ENCODE measurements at places on chromosomes 5 and 9.

- DNase-seq, result no peak
These were observed 103.9 kb upstream of the MEGF10 start for GRCh38 chr5:127186657-127187056.

GRCh38 chr9:76297721-76298239 lies 96.4 kb downstream of the RFK start:
- no peak for DNase-seq

GRCh38 chr9:90034071-90034470 lies 429.3 kb downstream of the GADD45G start:
- no peak for DNase-seq

DNA sequence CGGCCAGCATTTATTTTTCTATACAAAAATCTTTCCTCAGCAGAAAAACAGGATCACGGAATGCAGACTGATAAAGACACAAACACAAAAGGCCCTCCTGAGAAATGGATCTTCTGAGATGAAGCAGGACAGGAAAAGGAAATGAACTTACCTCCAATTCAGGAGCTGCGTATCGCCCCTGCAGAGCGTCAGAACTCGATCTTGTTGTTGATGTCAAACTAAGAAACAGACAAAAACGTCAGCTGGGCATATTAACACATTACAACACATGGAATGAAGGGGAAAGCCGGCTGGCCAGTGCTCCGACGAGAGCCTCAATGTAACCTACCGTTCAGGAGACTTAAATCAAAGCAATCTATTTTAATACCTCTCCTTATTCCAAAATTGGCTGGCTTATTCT lies 105.1 kb downstream of the SERINC5 start:
- no peak for DNase-seq

GRCh38 chr5:53956196-53956595 lies 354.2 kb downstream of the ARL15 start:
- DNase-seq, result no peak

DNA sequence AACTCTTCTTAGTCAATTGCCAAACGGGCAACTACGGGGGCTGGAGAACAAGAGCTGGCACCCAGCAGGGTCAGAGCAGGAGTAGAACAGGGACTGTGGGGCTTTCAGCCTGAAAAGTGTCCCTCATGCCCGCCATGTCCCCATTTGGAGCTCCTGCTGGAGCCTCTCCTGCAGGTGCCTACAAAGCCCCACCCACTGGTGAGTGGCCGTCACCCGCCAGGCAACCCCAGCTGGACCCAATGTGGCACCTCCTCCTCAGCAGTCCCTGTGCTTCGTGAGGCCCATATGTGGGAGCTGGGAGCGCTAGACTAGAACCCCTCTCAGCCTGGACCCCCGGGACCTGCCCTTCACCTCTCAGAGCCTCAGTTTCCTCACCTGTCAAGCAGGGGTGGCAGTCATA lies 40.9 kb downstream of the VAV2 start:
- DNase-seq, result no peak

DNA sequence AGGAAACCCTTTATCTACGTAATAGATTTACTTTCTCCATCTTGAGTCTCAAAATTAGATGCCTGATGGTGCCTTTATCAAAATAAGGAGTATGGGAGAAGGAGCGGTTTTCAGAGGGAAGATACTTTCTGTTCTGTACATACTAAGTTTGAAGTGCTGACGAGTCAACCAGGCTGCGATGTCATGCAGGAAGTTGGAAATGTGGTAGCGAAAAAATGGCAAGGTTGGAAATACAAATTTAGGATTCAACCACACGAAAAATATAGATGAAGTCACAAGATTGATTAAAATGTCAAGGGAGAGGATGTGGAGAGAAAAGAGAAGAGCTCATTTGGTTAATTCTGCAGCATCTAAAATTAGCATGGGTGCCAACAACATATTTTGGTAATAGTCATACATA lies 129.5 kb downstream of the FOXD1 start:
- DNase-seq, result no peak

GRCh38 chr5:74239261-74239660 lies 401.3 kb downstream of the ENC1 start:
- DNase-seq, result no peak

DNA sequence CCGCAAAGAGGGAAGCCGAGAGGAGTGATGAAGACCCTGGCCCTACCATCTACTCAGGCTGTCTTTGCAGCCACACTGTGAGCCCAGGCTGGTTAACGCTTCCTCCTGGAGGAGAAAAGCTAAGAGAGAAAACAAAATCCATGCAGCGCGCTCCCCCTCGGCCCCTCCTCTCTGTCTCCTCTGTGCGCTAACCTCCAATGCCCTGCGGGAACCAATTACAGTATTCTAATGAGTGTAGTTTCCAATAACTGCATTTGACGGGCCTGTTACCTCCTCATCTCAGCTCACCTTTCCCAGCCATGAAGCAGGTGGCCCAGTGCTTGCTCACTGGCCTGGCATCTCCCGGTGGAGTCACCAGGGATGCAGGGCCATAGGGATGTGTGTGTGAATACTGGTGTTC lies 565.5 kb downstream of the EBF1 start:
- no peak for DNase-seq

DNA sequence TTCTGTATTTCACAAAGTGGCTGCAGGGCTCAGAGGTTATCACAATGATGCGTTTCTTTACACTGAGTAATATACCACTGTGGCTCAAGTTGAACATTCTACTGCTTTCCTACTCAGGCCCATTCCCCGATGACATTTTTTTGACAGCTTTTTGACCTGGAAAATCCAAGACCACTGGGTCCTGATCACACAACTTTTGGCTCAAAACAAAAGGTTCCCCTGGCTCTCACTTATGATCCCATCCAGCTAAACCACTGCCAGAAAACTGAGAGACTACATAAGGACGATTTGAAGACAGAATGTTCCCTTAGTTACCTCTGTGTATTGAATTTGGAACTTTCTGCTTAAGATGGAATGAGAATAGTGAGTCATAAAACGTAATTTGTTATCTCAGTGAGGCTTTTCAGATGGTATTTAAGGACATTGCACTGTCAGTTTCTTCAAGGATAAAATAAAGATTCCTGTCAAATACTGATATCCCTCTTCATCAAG lies 78.0 kb upstream of the FBXL7 start:
- no peak for DNase-seq

- DNase-seq, result no peak
These were observed 7.9 kb upstream of the CARD19 start for GRCh38 chr9:93087971-93088655.

DNA sequence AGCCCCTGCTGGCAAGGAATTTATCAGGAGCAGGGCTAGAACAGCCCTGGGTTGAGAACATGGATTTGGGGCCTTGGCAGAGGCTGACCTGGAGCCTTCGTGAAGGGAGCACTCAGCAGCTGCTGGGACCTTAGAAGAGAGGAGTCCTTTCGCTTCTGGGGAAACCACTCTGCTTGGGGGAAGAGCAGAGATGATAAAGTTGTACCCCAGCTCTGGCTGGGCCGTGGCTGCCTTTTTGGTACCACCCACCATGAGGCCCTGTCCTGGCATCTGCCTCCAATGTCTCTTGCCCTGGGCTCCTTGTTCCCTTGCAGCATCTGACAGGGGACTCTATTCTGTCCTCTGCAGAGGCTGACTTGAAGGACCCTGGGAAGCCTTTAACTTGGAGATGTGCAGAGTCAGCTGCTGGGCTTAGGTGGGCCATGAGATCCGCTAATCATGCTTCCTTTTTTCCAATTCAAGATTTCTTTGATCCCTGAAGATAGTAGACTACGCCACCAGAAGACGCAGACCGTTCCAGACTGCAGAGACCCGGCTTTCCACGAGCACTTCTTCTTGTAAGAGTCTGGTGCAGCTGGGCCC lies 20.2 kb downstream of the RGS3 start:
- DNase-seq, result no peak

DNA sequence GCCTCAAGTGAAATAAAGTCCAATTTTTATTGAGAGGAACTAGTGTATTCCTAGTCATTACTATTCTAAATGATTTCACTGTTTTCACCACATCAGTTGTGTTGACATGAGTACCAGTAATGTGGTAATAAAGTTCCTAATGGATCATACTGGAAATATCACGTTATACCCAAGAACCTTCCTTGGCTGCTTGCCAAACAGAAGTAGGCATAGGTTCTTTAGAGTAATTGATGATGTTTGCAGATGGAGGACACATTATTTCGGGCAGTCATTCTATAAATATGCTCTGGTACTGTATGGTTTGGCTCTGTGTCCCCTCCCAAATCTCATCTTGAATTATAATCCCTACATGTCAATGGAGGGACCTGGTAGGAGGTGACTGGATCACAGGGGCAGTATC lies 15.1 kb downstream of the SNCAIP start:
- no peak for DNase-seq

DNA sequence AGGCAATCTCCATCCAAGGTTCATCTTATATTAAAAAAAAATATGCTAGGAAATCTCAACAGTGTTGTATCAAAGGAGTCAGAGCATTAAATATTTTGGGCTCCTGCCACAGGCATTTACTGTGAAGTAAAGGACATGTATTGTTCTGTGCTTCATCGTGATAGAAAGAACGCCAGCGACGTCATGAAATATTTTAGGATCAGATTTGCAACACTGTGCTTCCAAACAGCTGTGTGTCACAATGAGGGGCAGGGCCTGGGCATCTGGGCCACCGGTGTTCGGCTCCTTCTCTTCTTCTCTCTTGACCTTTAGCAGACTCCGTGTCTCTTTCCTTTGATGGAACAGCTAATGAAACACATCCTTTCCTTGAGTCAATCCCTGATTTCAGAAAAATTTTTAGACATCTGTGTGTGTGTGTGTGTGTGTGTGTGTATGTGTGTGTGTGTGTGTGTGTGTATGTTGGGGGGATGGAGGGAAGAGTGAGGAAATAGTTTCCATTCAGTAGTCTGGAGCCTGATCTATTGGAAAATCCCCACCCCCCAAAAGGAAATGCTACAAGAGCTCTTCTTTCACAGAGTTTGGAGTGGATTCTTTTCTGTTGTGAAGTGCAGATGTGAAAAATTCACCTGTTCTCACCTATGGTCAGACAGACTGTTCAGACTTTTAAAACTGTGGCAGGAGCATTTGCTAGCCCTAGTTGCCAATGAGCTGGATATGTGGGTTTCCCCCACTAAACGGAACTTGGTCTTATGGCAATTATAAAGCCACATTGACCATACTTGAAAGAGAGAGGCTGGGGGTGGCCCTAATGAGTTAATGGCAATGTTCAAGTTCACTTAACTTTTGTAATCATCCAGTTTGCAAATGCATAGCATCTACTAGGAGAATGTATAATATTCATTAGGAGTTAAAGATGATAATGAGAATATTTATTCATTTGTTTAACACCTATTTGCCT lies 18.1 kb upstream of the TNC start:
- DNase-seq, result no peak

- DNase-seq, result no peak
These were observed 260.6 kb downstream of the DENND1A start for GRCh38 chr9:123669346-123669745.

GRCh38 chr5:100516285-100516684 lies 18.9 kb upstream of the FAM174A start:
- DNase-seq, result no peak

- DNase-seq, result no peak
These were observed 6.6 kb upstream of the UBQLN1 start for GRCh38 chr9:83714329-83714728.

GRCh38 chr5:131280417-131280816 lies 16.6 kb downstream of the CDC42SE2 start:
- no peak for DNase-seq

DNA sequence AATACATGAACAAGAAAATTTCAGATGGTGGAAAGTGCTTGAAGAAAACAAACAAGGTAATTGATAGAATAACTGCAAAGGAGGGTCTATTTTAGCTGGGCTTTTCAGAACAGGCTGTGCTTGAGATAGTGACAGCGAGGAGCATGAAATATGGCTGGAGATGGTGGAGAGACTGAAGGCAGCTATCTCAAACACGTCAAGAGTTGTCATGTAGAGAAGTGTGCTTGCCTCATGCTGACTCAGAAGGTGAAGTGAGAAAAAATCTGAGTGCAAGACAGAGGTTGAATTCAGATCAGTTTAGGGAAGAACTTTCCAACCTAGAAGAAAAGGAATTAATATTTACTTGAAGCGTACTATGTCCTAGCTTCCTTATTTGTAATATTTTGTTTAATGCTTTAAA lies 115.5 kb upstream of the RANBP3L start:
- no peak for DNase-seq

GRCh38 chr9:99129091-99129490 lies 24.2 kb downstream of the TGFBR1 start:
- DNase-seq, result no peak

- no peak for DNase-seq
These were observed 6.3 kb downstream of the SPEF2 start for GRCh38 chr5:35623991-35624390.

DNA sequence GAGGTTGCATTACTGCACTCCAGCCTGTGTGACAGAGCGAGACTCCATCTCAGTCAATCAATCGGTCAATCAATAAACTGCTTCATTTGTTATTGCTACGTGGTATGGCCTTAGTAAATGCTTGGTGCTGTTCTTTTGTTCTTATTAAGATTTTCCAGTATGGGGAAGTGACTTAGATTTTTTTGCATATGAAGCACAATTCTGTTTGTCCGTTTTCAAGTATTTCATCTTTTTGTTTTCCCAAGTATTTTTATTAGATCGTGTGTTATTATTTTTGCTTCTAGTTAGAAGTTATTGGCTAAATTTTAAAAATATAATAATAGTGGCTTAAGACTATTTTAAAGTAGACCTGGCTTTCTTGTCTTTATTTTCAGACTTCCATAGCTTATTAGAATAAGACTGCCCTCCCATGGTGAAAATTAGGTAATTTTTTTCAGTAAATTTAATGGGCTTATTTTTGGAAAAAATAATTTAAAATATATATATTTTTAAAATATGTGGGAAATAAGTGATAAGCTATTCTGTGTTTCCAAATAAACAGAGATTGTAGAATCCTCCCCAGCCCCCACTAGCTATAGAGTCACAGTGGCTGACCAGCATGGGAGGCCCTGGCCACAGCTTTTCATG lies 14.7 kb upstream of the OMD start:
- DNase-seq, result no peak

DNA sequence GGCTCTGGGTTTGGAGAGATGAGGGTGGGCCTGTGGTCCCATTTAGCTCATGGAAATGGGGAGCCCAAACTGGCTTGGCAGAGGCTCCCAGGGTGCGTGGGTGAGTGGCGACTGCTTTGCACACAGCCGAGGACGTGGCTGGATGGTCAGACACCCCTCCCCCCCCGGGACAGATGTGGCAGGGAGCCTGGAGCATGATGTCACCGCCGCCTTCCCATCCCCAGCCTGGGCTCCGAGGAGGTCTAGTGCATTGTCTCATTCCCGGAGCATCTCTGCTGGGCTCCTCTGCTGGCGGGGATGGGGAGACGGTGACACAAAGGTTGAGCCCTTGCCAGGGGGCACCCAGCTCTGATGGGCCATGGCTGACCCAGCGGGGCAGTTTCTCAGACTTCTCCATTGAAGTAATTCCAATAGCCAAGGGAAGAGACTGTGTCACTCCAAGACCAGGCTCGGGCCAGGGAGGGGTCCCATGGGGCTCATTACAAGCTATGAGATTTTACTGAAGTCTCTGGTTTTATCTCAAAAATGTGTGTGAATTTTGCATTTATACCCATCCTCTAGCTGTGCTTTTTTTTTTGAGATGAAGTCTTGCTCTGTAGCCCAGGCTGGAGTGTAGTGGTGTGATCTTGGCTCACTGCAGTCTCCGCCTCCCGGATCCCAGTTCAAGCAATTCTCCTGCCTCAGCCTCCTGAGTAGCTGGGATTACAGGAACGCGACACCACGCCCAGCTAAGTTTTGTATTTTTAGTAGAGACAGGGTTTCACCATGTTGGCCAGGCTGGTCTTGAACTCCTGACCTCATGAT lies 36.1 kb downstream of the HMCN2 start:
- no peak for DNase-seq

Data from activated naive CD4-positive, alpha-beta T cell treated with anti-CD3 and anti-CD28 coated beads, Interleukin-2, amount 50 U/mL, for 72 hours (primary cell).